ENCODE measurements at places on chromosomes 16 and 17.

GRCh38 chr16:55083052-55083451 lies 152.4 kb downstream of the IRX5 start:
- no peak for DNase-seq

GRCh38 chr16:69727916-69728270 lies 1.5 kb upstream of the NQO1 start:
- no peak for DNase-seq

- DNase-seq, result no peak
Observed at GRCh38 chr16:78310196-78310595, 210.7 kb downstream of the WWOX start.

DNA sequence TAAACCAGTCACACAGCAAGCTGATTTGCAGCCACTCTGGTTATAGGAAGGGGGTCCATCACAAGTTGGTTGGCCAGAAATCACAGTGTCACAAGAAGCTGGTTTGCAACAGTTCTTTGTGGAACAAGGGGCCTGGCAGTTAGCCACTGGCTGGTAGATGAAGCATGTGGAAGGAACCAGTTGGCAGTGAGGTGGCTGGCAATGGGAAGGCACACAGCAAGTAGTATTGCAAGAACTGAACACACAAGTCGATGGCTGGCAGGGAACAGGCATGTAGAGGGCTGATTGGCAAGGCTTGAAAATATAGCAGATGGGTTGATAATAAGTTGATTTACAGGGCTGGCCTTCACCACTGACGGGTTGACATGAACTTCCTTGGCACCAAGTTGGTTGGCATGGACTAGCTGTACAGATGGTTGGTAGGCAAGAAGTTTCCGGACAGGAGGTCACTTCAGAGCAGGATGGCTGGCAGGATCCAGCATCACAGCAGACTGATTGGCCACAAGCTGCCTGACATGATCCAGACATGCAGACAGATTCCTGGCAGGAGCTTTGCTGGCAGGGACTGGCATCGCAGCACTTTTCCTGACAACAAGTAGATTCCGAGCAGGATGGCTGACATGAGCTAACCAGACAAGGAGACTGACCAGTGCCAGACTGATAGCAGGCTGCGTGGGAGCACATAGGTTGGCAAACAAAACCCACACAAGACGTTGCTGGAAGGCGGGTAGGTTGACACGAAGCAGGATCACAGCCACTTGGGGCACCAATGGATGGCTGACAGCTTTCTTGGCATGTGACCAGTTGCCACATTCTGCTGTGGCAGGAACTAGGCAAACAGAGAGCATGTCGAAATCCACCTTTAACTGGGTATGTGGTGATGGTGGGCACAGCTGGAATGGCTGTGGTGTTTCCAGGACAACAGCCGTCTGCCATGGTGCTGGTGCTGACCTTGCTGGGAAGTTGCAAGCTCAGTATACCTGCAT lies at the start of gene KRTAP29-1:
Gene KRTAP29-1 (minus strand): TSS at position 936 of the 986 bp plus-strand sequence. CDS start 0 bp downstream, at position 936.
- no peak for DNase-seq

DNA sequence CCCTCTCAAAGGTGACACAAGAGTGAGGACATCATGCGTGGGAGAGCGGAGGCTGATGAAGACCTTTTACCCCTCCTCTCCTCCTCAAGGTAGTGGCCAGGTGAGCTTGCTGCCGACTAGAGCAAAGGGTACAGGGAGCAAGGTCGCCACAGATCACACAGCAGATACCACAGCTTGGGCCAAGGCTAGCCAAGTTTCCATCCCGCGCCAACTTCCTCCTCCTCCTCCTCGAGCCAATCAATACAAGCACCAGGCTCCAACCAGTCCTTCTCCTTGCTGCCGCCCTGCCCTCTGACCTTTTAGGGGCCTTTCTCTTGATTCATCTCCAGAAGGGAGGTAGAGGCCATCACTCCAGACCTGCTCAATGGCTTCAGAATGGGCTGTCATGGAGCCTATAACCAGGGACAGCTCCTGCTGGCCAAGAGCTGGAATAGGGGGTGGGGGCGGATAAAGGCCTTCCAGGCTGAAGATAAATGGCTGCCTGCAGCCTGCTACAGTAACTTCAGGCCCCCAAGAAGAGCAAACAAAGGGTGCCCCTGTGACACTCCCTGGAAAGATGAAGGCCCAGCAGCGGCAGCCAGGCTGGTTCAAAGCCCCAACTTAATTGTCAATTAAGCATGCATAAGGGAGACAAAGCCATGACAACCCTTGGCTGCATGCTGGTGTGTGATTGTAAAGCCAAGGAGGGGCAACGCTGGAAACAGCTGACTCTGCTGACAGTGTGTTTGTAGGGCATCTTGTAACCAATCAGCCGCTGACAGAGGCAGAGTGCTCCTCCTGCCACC lies 17.8 kb downstream of the HNF1B start:
- no peak for DNase-seq

DNA sequence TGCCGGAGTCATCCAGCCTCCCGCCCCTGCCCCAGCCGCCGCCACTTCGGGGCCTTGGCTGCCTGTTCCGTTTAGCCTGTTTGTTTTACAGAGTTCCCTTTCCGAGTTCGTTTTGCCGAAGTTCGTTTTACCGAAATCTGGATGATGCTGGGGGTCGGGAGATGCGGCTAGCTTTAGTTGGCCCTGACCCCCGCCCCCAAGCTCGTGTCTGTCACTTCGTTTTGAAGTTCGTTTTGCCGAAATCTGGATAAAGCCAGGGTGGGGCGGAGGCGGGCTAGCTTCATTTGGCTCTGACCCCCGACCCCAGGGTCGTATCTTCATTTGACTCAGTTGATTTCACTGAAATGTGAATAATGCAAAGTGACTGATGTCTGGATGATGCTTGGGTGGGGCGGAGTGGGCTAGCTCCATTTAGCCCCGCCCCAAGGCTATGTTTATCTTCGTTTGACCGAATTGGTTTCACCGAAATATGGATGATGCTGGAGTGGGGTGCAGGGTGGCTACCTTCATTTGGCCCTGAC lies 591 bp downstream of the PSMD7 start:
- no peak for DNase-seq

DNA sequence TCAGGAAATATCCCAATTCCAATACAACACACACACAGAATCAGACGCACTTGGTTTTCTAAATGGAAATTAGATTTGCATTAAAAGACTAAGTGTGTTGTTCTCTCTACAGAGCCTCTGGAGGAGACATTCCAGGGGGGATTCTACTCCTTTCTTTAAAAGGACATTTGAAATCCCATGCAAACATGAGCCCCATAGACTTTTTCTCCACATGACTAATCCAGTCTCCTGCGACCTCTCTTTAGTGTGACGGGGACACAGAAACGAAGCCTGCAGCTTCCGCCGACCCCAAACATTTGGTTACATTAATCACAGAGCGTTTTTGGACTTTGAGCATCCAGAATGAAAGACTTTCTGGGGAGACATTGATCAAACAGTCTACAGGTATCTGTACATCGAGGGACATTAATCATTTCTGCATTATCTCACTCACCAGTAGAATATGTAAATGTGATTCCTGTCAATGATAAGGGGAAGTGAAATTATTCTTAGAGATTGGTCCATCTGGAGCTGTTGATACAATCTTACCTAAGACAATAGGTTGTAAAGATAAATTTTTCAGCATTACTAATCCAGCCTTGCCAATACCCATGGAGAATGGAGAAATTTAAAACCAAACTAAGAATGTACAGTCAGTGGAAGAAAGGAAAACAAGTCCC lies 103.4 kb upstream of the IRX3 start:
- DNase-seq, result no peak

GRCh38 chr16:49592546-49593423 lies 219.2 kb downstream of the C16orf78 start:
- peak; percentile 36 for DNase-seq

GRCh38 chr17:59846394-59847165 lies 46.2 kb downstream of the TUBD1 start:
- peak; percentile 79 for DNase-seq

GRCh38 chr17:39632153-39632941 lies 4.6 kb upstream of the STARD3 start:
- DNase-seq, result no peak

GRCh38 chr16:68450741-68451255 lies 2.5 kb upstream of the SMPD3 start:
- DNase-seq, result no peak

GRCh38 chr16:75420987-75421819 lies 12.1 kb downstream of the CFDP1 start:
- DNase-seq, result no peak

DNA sequence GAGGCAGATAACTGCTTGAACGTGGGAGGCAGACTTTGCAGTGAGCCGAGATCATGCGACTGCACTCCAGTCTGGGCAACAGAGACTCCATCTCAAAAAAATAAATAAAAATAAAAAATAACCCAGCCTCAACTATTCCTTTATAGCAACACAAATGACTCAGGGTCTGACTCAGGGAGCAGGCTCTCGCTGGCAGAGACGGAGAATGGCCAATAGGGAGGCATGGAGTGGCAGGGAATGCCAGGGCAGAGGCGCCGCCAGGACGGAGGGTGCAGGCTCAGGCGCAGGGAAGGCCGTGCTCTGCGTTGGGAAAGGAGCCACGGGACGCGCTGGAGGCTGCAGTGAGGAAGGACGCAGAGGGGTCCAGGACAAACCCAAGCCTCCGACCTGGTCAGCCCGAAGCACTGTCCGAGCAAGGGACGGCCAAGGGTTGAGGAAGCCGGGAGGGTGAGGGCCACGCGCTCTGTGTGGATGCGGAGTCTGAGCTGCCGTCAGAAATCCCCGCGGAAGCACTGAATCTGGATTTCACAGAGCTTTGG lies 40.3 kb downstream of the PKD1 start:
- DNase-seq, result no peak

DNA sequence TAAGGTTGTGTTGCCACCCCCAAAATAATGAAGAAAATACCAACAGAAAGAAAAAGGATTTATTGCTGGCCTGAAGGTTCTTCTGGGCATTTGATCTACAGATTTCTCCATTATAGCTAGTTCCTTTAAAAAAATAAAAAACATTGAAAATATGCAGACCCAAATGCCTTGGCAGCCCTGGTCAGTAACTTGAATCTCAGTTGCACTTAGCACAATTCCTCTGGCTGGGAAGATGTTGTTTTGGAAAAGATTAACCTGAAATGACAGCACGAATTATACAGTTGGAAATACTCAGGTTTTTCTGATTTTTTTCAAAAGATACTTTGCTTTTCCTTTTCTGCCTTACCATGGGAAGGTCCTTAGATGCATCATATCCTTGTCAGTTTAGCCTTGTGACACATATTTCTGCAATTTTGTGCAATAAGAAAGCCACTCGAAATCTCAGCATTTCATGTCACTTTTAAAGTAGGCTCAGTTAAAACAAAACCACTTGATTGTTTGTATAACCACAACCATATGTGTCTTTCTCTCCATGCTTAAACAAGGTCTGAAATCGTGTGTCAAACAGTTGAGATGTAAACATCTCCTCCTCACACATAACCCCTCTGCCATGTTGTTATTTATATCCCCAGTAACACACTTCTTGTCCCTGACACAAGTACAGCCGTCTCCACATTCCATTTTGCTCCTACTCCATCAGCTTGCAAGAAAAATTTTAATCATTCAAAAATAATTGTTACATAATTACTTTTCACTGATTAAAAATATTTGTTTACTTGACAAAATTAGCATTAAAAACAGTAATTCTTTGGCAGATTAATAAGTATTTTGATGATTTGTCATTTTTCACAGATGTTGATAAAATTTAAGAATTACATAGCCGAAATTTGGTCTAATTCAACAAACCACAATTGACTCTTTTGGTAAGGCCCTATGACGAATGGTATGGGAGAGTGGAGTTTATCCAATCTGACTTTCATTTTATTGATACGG lies 61.1 kb downstream of the SIAH1 start:
- DNase-seq, result no peak

DNA sequence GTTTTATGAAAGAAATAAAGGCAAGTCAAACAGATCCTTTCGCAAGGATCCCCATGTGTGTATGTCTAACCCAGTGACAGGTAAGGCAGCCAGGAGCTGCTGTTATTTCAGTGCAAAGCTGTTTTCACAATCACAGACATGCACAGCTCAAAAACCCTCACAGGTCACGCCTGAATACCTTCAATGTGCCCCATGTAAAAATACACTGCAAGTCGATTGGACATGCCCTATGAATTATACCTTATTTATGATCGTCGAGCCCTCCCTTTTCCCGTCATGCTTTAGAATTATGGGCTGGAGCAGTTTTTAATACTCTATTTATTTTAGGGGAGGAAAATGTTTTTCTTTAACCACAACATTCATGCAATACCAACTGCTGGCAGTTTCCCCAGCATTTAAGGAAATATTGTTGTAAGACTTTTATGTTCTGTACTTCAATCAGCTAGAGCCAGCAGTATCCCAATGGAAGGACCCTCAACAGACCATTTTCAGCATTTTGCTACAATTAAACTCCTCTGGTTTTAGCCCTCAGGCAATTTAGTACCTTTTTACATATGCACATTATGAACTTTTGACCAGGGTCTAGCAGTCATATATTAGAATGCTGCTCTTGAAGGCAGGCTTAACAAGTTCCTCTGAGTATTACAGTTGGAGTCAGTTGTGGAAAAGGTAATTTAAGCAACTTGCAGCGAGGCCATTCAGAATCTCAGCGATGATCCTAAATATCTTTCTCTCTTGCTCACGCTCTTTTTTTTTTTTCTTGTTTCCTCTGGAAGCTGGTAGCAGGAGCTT lies 362.2 kb downstream of the WWOX start:
- DNase-seq, result no peak

DNA sequence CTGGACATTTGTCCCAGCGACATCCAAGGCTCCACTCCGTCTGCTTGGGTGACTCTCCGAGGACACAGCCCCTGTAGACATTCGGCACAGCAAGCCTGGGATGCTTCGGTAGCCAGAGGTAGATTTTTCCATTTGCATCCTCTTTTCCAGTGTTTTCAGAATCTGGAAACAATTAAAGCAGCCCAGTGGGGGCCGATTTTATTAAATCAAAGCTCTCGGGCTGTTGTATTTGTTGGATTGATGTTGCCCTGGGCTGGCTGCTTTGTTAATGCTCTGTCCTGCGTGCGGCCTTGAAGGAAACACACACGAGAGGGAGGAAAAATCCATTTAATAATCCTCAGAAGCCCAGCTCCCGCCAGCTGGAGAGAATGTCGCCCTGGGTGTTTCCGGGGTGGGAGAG lies 158.1 kb upstream of the CIBAR2 start:
- DNase-seq, result no peak

- DNase-seq, result no peak
Observed at GRCh38 chr17:74637265-74637664, 13.7 kb upstream of the CD300E start.

- peak; percentile 38 for DNase-seq
Observed at GRCh38 chr16:10514369-10515055, 65.9 kb downstream of the EMP2 start.

GRCh38 chr16:3651461-3652372 lies 2.8 kb upstream of the DNASE1 start:
- DNase-seq, result no peak
